Gastrocnemius medialis (tissue), 4 donors: ENCODE measurements at places on chromosomes 3 and 15. TPM values are rescaled to one million over a fixed set of nuclear protein-coding genes. Genes with fewer than 3 reads are reported as not detected.

CCR3 gene
- not detected for total RNA-seq

GRCh38 chr3:125186800-125187598, 25.5 kb downstream of the SLC12A8 start:
- no peak for DNase-seq

CMSS1 gene
- 89.5 TPM for total RNA-seq

DNA sequence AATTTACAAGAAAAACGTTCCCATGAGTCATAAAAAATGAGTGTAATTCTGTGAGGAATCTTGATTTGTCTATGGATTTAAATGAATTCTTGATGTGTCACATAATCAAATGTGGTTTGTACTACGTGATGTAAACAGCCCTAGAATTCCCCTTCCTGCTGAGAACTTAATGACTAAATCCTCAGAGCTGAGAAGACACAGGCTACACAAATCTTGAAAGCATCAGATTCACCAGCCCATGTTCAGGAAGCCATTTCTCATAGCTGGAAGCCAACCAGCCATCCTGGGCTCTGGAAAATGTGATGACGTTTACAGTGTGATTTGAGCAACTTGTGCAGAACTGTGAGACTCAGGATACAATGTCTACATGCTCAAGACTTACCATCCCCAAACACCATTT, 193.7 kb upstream of the MME start:
- DNase-seq = no peak

TERC gene
- total RNA-seq = 143 TPM

- DNase-seq = no peak
These were observed 35.6 kb upstream of the IQSEC1 start for GRCh38 chr3:13108861-13109260.

NR1D2 gene
- total RNA-seq = 48.0 TPM

DNA sequence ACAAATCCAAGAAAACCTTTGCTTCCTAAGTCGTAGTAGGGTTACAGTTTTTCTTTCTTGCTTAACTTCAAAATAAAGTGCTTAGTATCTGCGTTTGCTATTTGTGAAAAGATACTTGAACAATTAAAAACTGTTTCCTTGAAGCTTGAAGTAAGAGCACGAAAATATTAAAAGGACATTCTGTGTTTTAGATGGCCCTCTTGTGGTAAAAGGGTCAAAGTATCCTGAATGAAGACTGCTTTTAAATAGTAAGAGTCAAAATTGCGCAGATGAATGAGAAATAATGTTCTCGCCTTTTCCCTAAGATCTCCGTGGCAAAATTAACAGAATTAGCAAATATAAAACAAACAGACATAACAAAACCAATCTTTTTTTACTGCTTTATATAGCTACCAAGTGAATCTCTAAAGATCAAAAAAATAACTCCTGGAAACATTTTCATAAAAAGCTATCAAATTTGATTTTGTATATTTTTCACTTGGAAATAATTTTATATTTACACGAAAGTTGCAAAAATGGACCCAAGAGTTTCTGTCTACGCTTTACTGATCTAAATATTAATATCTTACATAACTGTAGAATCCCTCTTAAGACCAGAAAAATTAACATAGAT, 175.4 kb downstream of the MBNL1 start:
- no peak for DNase-seq

DNA sequence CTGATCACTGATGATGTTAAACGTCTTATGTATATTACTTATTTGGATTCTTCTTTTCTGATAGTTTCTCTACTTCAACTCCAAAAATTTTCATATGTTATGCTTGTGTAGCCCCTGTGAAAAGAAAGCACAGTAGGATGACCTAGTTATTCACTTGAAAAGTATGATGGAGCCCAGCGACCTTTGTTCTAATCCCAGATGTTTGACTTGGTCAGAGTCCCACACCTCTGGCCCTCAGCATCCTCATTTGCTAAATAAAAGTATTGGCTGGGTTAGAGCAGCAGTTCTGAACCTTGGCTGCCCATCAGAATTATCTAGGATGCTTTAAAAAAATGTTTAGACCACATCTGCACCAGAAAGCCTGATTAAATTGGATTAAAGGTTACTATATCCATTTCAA, 173.7 kb downstream of the ATG7 start:
- no peak for DNase-seq

SKOR1 gene
- total RNA-seq = 0.36 TPM

DNA sequence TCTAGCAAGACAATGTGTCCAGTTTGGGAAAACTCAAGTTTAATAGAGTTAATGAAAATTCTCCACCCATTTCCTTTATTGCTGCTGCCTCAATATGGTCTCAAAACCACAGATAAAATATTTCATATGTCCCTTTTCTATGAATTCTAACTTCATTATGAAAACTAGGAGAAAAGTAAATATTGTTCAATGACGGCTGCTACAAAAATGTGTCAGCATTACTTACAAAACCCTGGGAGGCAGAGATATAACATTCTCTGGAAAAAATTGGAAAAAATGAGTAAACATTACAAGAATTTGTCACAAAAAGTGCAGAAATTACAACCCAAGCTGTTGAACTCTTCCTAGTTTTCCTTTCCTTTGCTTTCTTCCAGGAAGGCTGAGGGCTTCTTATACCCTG, 22.2 kb upstream of the FBN1 start:
- no peak for DNase-seq

LRRC2 gene
- total RNA-seq = 103 TPM

DNA sequence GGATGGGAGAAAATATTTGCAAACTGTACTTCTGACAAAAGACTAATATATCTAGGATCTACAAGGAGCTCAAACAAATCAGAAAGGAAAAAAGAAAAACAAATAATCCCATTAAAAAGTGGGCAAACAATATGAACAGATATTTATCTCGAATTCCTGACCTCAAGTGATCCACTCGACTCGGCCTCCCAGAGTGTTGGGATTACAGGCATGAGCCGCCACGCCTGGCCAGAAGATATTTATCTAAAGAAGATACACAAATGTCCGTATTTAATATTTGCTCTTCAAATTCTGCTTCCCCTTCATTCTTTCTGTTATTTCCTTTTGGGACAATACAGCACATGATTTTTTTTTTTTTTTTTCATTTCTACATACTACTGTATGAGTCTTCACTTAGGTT, 151.7 kb upstream of the GRM7 start:
- no peak for DNase-seq

GP9 gene
- total RNA-seq = not detected

DNA sequence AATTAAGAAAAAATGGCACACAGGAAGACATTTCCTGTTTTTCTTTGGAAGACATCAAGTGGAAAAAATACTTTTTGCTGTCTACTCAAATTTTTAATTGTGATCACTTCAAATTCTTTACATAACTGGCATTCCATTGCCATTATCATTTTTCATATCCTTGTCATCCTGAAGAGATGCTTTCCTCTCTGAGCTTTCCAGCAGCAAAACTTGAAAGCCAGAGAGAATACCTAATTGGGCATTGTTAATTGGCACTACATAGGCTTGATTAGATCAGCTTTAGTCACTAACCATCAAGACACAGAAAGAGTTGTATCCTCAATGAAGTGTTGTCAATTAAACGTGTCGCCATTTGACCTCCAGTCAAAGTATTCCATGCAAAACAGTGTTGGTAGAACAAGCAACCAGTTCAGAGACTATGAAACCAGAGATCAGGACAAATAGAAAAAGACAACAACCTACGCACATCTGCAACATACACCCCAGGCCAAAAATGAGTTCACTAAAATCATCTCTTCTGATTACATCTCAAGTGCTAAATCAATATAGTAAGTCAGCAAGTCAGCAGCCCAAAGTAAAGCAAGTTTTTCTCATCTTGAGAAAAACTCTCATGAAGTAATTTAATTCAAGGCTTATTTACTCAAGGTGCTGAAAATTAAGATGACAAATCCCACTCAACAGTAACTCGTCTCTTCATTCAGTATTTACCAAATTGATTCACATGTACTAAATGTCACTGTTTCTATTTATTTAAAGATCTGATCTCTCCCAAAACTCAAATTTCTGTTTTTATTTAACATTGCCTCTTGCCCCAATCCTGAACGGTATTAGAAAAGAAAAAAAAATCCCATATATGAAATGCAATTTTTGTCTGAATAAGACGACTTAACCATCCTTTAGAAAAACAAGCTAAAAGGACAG, 123.0 kb downstream of the SUCLG2 start:
- no peak for DNase-seq

- DNase-seq = no peak
These were observed 104.3 kb upstream of the ICE2 start for GRCh38 chr15:60583194-60583593.

- DNase-seq = peak; percentile 94
These were observed 30.6 kb downstream of the SLC28A1 start for GRCh38 chr15:84914909-84915605.

GRCh38 chr3:151034303-151034702, 51.2 kb upstream of the MED12L start:
- DNase-seq = no peak

GHSR gene
- total RNA-seq = not detected

DNA sequence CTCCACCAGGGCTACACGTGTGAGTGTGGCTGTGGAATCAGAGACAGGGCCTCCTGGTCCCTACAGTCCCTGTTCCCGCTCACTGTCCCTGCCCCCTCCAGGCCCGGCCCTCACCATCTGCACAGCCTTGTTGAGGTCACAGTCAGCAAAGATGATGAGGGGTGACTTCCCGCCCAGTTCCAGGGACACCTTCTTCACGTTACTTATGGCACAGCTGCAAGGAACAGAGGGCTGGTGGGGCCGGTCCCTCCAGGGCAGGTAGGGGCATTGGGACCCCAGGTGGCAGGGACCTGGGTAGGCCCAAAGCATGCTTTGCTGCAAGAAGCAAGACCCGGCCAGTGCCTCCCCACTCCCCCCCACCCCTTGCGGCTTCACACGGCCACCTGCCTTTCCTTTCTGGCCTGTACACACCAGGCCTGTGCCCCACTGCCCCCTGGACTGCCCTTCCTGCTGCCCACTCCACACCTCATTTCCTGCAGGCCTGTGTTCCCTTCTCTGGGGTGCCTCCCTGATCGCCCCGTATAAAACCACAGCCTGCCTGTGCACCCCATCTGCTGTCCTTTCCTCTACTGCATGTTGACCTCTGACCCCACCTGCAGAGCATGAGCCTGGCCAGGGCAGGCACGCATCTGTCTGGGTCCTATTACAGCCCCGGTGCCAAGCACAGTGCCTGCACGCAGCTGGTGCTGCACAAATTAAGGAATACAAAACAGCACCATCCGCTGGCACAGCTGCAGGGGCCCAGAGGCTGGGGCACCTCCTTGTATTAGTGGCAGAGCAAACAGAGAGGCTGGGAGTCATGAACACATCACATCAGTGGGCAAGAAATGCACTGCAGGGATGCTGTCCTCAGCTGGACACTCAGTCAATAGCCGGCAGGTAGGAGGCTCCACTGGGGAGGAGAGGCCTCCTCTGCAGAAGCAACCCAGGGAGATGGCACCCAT, 30.8 kb upstream of the SLC41A3 start:
- DNase-seq = peak; percentile 8

ADIPOQ gene
- 0.33 TPM for total RNA-seq

GRCh38 chr3:38131621-38132369, 5.1 kb downstream of the ACAA1 start:
- DNase-seq = no peak

FES gene
- total RNA-seq = 13.5 TPM

UBAP1L gene
- 0.84 TPM for total RNA-seq

DNA sequence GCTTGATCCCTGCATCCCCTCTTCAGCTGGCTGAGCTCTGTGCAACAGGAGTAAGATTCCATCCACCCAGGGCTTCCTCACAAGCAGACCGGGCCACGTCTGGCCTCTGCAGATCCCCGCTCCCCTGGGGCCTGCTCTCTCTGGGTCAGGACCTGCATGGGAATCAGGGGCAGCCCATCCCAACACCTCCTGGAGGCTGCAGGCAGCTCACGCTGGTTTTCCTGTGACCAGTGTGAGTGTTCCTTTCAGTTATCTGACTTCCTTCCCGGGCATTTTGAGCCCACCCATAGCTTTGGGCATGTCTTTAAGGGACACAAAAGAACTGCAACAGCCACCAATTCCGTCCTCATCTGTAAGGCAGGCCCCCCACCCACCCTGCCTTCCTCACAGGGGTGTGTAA, 16.3 kb downstream of the NUP210 start:
- no peak for DNase-seq

- no peak for DNase-seq
These were observed 1.6 kb upstream of the SIAH2 start for GRCh38 chr3:150764566-150764965.

- DNase-seq = no peak
These were observed 175.4 kb downstream of the ATP10A start for GRCh38 chr15:25687689-25688088.

GRCh38 chr15:40161693-40162391, 973 bp downstream of the BUB1B start:
- no peak for DNase-seq

DNA sequence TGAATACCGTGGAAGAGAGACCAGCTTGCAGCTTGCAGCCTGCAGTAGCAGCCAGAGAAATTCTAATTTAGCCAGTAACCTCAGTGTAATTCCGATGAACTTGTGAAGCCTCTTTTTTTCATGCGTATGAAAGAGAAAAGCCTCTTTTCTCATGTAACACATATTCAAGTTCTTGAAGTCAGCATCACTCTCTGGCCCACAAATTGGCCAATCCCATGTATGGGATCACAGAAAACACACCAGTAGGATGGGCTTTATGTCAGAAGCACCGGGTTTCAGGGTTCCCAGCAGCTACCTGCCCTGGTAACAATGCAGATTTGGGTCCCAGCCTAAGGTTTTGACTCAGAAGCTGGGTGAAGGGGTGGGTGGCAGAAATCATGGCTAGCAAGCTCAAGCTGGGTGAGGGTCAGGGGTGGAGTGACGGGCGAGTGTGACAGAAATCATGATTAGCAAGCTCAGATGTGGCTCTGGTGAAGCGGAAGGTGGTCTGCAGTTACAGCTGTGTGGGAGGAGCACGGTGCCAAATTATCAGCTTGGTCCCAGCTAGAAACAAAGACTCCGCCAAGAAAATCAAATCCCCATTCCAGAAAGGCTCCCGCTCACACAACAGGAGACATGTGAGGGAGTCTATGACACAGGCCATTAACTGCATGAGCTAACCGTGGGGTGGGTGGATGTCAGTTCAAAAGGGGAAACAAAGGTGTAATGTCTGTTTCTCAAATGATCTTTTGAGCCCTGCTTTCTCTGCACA, 86.6 kb downstream of the SNRK start:
- no peak for DNase-seq

CADM2 gene
- 4.4 TPM for total RNA-seq

- DNase-seq = peak; percentile 54
These were observed 48.3 kb upstream of the CGNL1 start for GRCh38 chr15:57327985-57328471.

CADPS gene
- total RNA-seq = not detected
